H4 (cell line): ENCODE measurements at places on chromosomes 2 and 18.

GRCh38 chr2:51597086-51597485 is 565.2 kb upstream of the NRXN1 start:
- no peak for DNase-seq

DNA sequence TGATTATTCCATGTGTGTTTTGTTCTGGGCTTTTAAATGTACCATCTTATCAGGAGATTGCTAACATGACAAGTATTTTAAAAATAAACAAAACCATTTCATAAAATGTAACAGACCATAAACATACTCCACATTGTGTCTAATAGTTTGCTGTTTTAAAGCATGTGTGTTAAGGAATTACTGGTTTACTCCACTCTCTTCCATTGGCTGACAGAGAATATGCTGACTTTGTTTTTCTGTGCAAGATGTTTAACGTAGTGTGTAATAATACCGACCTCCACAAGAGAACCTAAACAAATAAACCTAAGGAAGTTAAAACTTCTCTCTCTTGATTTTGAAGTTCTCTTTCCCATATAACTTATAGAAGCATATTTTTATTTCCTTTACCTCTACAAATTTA is 17.0 kb upstream of the TMEM18 start:
- no peak for DNase-seq

GRCh38 chr2:183579686-183580085 is 455.4 kb downstream of the NUP35 start:
- DNase-seq: no peak

GRCh38 chr2:230873661-230874401 is 9.1 kb downstream of the ITM2C start:
- DNase-seq: no peak

DNA sequence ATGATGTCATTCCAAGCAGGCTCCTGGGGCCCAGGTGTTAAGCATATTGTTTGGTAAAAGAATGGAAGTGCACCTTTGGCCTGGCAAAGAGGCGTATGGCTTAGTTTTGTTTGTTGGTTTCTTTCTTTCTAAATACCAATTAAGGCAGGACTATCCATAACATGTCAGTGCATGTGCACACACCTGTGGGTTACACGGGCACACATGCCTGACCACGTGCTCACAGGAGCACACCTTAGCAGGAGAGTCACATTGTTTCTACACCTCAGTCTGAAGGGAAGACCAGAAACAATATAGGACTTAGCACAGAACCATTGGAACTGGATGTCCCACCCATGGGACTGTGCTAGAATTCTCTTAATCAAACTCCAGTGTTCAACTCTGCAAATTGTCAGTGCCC is 127.8 kb downstream of the FBXO15 start:
- no peak for DNase-seq

DNA sequence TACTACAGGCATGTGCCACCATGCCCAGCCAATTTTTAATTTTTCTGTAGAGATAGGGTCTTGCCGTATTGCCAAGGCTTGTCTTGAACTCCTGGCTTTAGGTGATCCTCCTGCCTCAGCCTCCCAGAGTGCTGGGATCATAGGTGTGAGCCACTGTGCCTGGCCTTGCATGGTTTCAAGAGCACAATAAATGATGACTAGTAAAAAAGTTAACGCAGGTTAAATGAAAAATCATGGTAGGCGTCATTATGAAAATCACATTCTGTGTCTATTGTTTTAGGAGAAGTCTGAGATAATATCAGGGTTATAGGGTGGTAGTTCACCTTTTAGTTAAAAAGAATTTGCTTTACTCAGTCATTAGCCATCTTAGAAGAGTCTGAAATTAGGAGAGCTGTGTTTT is 38.3 kb downstream of the ALMS1 start:
- DNase-seq: no peak

GRCh38 chr2:19369341-19369955 is 11.0 kb upstream of the OSR1 start:
- DNase-seq: peak; percentile 24

DNA sequence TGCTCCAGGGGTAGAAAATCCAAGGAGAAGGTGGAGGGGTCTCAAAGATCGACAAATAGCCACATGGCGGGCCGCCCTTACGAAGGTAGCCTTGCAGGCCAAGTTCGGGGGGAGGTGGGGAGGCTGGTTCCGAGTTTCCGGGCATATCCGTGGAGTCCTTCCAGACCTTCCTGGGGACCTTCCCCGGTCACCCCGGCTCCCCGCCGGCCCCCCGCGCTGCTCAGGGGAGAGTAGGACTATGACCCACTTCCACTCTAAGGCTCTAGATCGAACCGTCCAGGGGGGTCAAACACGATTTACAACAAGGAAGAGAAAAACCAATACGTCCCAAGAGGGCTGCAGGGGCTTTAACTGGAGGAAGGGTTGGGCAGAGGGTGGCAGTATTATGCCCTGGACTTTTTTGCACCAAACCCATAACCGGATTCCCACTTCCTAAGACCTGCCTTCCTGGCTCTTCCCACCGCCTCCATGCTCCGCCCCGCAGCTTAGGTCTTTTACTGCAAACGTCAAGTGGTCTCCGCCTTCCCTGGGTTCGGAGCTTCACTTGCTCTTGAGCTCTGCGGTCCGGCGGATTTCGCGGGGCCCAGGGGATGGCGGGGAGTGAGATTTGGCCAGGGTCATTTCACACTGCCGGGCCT is 779 bp upstream of the LYPD6 start:
- peak; percentile 79 for DNase-seq

GRCh38 chr2:74682501-74682900 is 28.5 kb downstream of the SEMA4F start:
- DNase-seq: no peak

DNA sequence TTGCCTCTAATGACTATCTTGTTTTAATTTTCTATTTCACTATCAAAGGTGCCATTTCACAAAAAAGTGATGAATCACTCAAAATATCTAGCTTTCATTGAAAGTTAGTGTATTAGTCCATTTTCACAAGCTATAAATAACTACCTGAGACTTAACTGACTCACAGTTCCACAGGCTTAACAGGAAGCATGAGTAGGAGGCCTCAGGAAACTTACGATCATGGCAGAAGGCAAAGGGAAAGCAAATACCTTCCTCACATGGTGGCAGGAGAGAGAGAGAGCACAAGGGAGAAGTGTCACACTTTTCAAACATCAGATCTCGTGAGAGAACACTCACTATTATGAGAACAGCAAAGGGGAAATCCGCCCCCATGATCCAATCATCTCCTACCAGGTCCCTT is 1220.4 kb upstream of the ZEB2 start:
- DNase-seq: peak; percentile 13

- DNase-seq: no peak
Observed at GRCh38 chr2:53452400-53452799, 315.2 kb upstream of the CHAC2 start.

DNA sequence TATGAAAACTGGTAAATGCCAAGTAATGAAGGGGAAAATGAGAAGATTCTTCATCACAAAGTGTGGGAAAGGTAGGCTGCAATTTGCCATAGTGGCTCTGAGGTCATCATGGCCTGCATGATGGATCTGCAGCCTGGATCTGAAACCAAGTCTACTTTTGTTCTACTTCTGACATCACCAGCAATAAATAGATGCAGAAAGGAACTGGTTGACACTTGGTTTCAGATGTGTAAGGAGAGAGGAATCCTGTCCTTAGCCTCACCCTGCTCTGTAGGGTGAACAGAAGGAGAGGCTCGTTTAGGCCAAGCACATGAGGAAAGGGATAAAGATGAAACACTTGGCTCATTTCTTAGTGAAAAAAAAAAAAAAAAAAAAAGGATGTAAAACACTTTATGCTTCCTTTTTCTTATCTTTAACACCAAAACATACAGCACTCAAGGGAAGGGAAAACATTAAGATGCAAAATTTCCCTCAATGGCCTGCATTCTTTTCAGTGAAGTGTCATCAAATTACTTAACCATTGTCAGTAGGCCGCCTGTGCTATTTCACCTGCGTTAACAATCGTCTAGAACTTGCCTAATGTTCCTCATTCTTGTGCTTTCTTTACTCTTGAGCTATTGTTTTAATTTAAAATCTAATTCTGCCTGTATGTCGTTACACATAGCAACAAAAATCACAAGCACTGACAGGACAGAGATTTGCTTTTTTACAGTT is 3.9 kb downstream of the NEB start:
- DNase-seq: peak; percentile 5
